ENCODE measurements at places on chromosomes 7 and 10.

DNA sequence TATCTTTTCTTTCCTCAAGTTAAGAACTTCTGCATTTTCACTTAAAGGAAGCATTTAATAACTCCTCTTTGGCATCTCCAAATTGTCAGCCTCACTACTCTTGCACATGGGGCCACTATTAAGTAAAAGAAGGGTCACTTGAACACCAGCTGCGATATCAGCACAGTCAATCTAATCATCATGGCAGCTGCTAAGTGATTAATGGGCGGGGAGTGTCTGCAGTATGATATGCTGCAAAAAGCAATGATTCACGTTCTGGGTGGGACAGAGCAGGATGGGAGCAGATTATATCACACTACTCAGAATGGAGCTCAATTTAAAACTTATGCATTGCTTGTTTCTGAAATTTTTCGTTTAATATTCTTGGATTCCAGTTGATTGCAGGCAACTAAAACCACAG is 447.4 kb upstream of the PFKP start:
- DNase-seq = no peak

DNA sequence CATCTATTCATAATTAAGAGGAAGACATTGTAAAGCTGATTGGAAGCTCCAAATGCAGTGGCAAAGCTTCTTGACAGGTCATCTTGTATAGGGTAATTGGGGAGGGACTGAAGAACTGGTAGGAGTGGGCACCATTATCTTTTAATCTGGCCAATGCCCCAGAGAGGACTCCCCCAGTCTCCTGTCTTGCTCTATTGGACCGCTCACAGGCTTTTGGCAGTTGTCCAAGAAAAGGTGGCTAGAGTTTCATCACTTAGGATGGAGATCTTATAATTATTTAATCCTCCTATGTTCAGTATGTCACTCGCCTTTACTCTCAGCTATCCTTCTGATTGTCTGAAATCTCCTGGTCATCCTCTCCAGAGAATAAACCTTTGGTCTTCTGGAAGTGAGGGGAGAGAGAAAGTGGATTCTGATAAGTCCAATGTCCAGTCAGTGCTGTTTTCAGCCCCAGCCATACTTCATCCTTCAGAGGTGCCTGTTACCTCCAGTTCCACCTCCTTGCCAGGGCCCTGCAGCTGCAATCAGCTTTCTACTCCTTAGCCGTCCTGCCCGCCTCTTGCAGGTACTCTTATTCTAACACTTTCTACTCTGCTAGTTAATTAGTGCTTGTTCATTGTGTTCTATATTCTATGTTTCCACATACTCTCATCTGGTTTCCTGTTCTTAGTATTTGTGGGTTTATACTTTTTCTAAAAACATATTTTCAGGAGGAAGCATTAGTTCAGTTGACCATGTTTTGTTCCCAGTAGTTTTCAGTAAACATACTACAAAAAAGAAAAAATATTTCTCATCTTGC is 241.6 kb downstream of the NSUN6 start:
- no peak for DNase-seq

DNA sequence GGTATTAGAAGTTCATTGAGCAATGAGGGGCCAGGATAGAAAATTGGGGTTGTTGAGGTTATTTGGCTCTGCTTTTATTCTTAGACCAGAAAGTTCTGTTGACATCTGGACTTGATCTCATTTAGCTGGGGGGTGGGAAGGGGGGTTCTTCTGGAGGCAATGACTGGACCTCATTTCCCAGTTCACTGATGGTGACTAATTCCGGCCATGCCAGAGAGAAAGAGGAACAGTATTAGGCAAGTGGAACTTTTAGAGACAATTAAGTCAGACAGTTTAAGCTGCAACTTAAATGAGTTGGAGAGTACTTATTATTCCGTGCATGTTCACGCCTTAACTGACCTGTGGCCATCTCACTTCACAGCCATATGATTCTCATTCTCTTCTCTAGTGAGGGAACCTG is 512.5 kb downstream of the REEP3 start:
- DNase-seq = no peak

- DNase-seq = no peak
These were observed 241.6 kb upstream of the GALNT17 start for GRCh38 chr7:70890147-70890969.

GRCh38 chr10:120634659-120635058 is 177.6 kb downstream of the PLPP4 start:
- no peak for DNase-seq

DNA sequence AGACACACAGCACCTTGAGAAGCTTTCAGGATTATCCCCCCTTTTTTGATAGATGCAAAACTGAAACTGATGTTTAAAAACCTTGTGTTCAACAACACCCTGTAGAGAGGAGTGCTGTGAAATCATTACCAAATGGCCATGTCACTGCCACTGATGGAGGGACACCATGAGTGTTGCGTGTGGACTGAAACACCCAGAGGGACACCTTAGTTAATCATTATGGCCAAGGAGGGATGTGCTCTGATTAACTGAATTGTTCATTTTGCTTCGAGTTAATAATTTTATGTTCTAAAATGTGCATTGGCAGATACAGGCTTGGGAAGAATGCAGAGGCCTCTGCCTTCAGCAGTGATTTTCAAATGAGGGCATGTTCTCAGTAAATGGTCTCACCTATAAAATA is 226.0 kb downstream of the KLF6 start:
- no peak for DNase-seq

GRCh38 chr7:11743548-11743947 is 88.5 kb downstream of the THSD7A start:
- DNase-seq = no peak

GRCh38 chr7:5780801-5781496 is 514 bp downstream of the RNF216 start:
- no peak for DNase-seq

DNA sequence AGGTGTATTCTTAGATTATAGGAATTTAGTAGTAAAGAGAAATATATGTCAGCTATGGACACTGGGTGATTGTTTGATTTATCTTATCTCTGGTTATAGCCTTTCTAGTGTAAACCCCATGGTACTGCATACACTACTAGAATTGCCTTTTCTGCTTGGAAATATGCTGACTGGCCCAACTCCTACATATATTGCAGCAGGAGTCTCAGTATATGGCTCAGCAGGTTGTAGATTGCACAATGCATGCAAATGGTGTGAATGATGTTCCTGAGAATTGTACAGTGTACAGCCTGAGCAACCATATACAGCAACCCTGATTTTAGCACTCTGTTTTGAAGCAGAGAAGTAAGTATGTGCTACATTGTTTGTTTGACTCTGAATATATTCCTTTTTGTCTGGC is 153.4 kb upstream of the NPY start:
- no peak for DNase-seq

DNA sequence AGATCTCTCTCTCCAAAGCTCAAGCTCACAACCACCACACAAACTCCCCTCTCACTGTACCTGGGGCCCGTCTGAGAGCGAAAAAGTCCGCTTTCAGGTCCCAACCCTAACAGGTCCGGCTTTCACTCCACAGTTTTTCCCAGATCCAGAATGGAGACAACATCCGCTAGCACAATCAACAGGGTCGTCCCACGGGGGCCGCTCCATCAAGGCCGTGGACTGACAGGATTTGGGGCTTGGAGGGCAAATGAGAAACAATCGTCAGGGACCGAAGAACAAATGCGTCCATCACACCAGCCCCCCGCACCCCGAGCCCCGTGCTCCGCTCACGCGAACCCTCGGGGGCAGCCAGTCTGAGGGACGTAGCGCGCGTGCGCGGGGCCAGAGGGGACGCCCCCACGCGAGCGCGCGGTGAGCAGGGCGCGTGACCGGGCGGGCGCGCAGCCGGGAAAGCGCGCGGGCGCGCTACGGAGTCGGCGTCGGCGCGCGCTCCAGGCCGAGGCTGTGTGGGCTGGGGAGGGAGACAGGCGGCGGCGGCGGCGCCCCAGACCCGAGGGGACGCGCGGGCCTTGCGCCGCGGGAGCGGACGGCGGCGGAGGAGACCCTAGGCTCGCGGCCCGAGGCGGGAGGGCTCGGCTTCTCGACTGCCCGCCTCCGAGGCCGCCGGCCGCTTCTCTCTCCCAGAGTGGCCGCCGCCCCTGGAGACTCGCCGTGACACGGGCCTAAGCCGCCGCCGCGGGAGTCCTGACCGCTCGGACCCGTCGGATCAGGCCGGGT is at the start of gene SLK:
Gene SLK, plus strand, starts transcription at position 470 of the 777 bp plus-strand sequence. CDS start 606 bp downstream, outside the sequence.
- DNase-seq = peak; percentile 62

GRCh38 chr10:108064746-108065260 is 900.3 kb upstream of the SORCS1 start:
- no peak for DNase-seq

- DNase-seq = no peak
These were observed 315.8 kb upstream of the TPK1 start for GRCh38 chr7:145151676-145152075.

DNA sequence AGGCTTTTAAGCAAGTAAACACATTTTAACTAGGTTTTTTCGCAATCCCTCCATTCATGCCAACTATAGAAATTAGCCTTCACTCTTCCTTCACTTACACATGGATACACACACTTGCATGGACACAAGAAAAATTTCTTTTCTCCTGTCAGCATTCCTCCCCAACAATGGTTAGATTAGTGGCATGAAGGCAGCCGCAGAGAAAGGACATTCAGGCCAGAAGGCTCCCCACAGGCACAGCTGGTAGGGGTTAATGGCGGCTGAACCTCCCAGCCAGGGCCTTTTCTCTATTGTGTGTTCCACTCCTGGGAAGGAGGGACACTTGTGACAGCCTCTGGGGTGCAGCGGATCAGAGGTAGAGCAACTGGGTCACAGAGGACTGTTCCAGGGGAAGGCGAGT is 255.0 kb upstream of the SP8 start:
- DNase-seq = no peak

- DNase-seq = no peak
These were observed 134.8 kb downstream of the CUL2 start for GRCh38 chr10:34955391-34955790.

DNA sequence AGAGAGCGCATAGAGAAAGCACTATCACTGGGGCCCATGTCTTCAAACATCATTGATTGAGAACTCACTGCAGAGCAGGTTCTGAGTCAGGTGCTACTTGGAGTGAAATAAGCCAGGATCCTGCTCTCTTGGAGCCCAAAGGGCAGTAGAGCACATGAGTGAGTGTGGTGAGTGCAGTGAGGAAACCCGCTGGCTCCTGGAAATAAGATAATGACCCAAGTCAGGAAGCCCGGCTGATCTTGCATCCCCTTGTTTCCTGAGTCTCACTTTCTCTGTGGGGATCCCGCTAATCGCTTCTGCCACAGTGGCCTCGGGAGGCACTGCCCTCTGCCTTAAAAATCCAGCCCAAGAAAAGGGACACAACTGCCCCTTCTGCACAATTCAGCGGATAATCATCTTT is 7.1 kb upstream of the FAM107B start:
- DNase-seq = no peak

GRCh38 chr10:45418849-45419675 is 45.0 kb downstream of the ALOX5 start:
- DNase-seq = peak; percentile 3

- no peak for DNase-seq
These were observed 182.0 kb downstream of the TCERG1L start for GRCh38 chr10:131129544-131129943.

DNA sequence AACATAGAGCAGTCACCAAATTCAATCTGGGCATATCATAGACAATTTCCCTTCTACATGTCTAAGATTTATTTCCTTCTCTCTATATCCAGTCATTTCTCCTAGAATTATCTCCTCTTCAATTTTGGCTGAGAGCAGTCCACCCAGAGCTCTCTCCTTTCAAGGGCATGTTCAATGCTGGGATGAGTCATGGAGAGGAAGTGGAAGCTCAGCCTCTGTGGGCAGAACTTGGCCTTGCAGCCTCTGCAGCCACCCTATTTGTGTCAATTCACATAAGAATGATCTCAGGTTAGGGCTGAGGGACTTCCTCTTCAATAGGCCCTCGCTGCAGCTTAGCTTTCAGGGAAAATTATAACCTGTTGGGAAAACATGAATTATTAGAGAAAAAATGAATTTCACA is 560.8 kb downstream of the POM121L12 start:
- DNase-seq = no peak

GRCh38 chr7:156906200-156906649 is 13.2 kb upstream of the LMBR1 start:
- no peak for DNase-seq

DNA sequence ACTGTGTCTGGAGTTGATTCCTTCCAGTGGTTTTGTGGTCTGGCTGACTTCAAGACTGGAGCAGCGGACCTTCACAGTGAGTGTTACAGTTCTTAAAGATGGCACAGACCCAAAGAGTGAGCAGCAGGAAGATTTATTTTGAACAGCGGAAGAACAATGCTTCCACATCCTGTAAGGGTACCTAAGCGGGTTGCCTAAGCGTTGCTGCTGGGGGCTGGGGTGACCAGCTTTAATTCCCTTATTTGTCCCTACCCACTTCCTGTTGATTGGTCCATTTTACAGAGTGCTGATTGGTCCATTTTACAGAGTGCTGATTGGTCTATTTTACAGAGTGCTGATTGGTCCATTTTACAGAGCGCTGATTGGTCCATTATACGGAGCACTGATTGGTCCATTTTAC is 13.2 kb downstream of the AKR1B15 start:
- peak; percentile 52 for DNase-seq

- no peak for DNase-seq
These were observed 281.7 kb downstream of the BBS9 start for GRCh38 chr7:33411020-33411419.

DNA sequence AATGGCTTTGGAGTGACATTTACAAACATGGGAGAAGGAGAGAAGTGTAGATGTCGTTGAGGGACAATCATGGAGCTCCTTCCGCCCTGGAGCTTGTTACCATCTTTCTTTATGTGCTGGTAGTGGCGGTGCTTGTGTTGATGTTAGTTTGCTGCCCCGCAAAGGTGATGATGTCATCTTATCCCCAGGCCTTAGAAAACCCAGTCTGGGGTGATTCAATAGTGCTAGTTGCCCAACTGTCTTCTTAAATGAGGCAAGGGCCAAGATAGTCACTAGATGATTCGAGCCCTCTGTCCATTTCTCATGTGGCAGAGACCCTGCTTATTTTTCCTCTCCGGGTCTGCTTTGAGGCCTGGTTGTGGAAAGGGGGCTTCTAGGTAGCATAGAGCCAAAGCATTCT is 277.4 kb downstream of the CCSER2 start:
- DNase-seq = no peak

All from fibroblast of skin of left biceps (primary cell).